ENCODE measurements at places on chromosomes 2 and 18.

DNA sequence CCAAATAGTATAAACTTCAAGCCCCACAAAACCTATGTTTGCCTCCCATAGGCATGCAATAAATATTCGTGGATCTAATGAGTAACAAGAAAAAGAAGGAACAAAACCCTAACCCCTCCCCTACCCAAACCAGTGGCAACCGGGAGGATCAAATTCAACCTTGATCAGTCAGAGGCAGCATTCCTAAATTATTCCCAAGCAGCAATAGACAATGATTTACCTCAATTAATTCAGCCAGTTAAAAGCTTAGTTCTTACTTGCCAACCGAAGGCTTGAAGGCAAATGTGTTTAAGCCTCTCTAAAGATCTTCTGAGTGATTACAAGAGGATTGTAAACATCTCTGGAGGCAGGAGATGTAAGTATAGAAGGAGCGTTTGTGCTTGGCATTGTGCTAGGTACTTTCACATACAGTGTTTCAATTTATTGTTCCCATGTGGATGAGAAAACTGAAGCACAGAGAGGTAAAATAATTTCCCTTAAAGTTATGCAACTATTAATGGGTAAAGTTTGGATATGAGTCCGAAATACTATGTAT, 197.7 kb downstream of the MTX2 start:
- DNase-seq: no peak

DNA sequence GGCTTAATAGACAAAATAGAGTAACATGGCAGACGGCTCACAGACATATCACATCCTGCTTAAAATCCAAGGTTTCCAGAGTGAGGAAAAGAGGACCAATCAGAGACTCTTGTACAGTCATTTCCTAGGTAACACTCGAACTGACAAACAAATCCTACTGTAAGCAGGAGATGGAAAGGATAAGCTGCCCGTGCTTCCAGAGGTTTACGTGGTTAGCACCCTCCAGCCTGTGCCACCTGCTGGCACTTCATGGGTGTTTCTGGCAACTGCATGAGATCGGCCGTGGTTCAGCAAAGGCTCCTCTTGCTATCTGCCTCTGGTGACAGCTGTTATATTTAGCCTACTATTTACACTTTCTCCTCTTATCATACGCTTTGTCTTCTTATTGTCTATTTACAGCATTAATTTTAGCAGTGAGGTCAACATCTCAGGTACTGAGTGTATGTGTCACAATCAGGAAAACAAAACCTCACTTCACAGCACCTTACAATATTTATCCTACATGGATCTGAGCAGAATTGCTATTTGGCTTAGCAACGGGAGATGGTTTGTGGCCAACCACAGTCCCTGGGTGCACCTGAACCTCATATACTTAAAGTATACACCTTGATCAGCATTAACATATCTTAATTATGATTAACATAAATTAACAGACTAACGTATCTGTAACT, 226.9 kb downstream of the TMEM163 start:
- DNase-seq: peak; percentile 12

DNA sequence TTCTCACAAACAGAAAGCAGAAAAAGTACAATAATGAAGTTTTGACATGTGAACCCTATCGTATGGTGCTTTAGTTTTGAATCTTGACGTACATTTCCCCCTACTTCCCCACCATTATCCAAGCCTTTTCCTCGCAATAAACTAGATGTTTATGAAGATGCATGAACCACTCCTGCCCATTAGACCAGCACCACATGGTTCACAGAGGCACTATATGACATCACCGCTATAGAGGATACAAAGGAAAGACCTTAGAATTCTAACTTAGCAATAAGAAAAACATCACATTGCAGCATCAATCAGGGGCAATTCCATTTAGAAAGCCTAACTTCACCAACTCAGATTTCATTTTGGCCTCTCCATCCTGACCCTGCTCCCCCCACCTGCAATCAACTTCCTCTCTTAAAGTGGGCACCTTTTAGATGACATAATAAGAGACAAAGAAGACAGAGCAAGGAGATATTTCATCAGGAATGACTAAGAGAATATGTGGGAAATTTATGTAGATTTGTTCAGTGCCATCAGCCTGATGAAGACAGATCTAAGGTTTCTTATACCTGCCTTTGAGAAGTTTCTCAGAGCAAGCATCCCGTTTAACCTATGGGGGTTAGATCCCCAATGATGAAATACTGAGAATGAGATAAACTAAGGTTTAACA, 124.9 kb downstream of the PIGN start:
- DNase-seq: no peak

DNA sequence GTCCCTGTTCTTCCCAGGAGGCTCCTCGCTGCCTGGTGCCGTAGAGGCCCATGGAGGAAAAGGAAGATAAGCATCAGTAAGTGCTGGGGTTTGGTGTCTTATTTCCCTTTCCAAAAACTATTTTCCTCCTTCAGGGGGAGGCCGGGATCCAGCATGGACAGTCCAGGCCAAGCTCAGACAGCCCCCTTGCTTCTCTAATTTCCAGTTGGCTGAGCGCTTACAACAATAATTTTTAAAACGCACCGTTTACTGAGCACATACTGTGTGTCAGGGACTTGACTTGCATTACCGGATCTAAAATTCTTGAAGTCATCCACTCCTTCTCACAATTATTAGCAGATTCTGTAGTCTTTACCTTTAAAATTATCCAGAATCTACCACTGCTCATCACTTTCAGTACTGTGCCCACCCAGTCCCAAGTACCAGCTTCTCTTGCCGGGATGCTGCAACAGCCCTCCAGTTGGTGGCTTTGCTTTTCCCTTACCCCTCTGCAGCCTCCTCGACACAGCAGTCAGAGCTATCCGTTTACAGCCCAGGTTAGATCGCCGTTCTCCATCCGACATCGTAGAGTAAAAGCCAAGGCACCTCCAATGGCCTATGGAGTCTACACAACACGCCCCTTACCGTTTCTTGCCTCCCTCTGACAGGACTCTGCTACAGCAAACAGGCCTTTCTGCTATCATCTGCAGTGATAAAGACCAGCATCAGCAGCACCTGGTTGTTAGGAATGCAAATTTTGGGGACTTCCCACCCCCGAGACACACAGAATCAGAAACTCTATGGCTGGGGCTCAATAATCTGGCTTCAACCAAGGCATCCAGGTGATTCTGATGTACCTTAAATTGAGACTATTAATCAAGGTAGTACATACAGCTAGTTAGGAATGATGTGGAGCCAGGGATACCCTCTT, 75.2 kb upstream of the TSPYL6 start:
- DNase-seq: no peak

All from CD4-positive, alpha-beta T cell (primary cell).